Glutamatergic neuron (in vitro differentiated cells): ENCODE measurements at places on chromosomes 11 and 22. TPM values are rescaled to one million over a fixed set of nuclear protein-coding genes. Genes with fewer than 3 reads are reported as not detected.

DNA sequence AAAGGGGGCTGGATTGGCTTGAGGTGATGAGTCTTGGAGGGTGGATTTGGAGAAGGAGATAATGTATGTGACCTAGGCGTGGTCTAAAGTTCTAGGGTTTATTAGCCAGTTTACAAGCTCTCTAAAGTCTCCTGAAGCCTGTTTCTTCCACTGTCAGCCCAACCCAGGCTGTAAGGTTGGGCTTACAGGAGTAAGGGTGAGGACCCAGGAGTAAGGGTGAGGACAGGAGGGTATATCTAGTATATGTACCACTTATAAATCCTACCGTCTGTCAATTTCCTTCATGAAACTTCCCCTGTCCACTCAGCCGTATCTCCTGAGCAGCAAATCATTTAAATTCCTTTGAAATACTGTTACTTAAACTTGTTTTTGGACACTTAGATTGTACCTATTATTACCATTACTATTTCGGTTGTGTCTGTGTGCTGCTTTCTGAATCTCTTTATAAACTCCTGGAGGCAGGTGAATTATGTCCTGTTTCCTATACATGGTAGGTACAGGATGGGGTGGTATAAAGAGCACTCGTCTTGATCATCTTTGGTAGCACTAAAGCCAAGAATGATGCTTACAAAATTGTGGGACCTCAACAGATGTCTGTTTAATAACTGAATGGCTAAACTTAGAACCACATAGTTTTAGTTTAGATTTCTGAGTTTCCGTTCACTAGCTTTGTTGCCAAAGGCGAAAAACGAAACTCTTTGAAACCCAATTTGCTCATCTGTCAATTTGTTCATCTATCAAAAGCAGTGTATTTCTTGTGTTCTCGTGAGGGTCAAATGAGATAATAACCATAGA lies 192.0 kb downstream of the GRIK4 start:
- DNase-seq: no peak

DNA sequence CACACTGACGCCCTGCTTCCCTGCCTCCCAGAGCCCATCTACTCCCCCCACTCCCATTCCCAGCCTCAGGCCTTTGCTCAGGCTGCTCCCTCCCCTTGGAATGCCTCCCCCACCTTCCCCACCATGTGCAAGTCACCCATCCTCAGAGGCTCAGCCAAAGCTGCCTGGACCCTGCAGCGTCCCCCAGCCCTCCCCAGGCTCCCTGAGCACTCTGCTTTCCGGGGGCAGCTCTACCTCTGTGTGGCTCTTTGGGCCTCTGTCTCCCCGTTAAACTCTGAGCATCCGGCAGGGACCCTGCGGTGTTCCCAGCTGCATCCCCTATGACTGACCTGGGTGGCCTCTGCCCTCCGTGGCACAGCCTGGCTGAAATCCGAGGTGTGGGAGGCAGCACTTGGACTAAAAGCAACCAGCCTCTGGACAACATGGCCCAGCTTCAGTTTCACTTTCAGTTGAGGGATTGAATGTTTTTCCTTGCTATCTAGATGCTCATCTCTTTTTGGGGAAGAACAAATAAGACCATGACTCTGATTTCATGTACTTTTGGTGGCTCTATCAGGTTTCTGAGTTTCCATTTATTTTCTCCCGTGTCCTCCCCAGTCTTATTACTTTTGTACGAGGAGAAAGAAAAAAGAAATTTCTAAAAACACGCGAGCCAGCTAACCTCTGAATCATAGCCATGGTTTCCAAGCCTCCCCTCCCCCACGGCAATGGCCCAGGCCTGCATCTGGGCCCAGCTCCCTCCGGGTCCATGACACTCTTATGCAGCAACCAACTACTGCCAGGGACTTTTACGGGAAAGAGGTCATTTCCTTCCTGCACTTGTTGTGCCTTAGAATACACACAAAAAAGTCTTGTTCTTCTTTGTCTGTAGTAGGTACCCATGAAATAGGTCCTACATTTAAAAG lies 3.8 kb downstream of the APOL3 start:
- DNase-seq: no peak

DNA sequence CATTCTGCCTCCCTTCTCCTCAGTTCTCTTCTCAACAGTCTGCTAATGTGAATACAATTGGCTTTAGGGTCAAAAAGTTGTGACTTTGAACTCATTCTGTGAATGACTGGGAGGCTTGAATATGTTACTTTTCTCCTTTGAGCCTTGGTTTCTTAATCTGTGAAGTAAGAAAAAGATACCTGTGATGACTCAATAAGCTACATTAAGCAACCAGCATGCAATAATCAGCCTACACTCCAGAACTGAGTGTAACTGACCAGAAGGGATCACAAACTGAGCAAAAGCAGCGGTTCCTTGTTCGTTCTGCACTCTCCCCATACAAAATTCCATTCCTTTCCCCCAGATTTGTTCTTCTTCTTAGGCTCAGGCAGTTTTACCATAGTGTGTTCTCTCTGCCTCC lies 23.4 kb downstream of the ZNF202 start:
- no peak for DNase-seq

DNA sequence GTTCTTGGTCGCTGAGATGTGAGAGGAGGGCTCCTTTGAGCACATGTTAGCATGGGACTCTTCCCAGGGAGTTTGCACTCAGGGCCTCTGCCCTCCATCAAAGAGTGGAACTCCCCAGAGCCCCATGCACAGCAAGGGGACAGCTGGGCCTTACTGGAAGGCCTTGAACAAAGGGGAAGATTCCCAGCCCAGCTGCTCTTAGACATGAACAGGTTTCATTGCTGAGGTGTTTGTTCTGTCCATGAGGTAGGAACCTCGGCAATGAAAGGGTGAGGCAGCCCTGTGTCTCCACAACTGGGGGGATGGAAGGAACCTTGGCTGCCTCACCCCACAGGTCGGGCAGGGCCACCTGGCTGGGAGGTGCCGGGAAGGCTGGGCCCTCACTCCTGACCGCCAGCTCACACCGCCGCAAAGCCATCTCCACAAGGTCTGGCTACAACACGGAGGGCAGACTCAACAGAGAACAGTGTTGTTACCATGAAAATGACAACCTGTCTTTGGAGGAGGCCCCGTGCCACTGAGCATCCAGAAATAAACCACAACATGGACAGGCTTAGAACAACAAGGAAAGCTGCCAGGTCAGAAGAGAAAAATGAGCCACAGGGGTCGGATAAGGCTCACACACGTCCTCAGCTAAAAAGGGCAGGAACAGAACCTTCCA lies 3.2 kb downstream of the DERL3 start:
- peak; percentile 63 for DNase-seq

Gene TRIM49
- total RNA-seq: 1.1 TPM

GRCh38 chr11:72579816-72580641 lies 94.2 kb downstream of the PDE2A start:
- DNase-seq: no peak

Gene NDUFC2
- total RNA-seq: 221 TPM

- peak; percentile 93 for DNase-seq
These were observed 104.1 kb upstream of the E2F8 start for GRCh38 chr11:19344661-19345518.
